ENCODE measurements at places on chromosomes 2 and 18.

DNA sequence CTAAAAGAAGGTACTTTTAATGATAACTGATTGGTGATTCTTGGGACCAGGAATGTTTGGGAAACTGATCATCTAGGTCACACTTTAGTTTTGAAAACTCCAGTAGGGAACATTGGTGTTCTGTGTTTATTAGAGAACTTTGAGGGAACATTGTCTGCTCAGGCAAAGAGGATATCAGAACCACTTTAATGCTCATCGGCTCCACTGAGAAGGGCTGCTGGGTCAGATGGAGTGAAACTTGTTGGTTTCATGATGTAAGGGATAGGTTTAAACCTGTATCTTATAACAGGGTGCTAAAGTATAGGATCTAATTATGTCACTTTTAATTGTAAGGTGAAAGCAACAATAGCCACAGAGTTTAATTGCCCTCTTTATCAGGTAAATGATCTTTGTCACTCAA is 14.2 kb upstream of the POLI start:
- DNase-seq: no peak

GRCh38 chr18:47206945-47207637 is 30.9 kb upstream of the IER3IP1 start:
- no peak for DNase-seq

DNA sequence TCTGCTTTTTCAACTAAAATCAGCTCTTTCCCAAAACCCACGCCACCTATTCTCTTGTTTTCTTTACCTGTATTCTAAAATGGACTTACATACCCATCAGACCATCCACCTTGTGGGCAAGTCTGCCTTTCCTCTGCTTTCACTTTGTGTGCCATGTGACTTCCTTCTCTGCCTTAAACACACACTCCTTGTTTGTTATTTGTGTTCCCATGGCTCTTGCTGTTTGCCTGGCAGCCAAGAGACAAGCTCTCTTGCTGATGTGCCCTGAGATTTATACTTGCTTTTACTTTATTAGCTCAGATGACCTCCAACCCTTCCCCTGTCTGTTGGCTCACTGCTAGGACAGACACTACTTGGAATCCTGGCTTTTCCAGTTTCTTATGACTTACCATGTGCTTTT is 309.7 kb upstream of the LRRTM4 start:
- DNase-seq: no peak

DNA sequence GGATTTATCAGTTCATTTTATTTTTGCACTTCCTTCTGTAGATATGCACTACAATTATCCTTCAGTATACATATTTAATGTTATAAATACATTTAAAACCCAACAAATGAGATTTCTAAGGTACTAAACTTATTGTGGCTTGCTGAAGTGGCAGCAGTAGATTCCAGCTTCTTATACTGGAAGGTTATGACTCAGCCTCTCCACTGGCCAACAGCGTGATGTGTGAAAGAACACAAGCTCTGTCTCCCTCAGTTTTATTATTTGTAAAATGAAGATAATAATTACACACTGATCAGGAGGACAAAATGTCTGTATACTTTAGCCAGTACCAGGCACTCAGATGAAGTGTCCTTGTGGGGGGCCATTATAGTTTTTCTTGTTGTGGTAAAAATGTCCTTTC is 1147.1 kb downstream of the CNTNAP5 start:
- DNase-seq: no peak

Measured in CD4-positive, alpha-beta T cell treated with Interferon alpha-2 for 1 hour (primary cell).